MG63 (cell line): ENCODE measurements at places on chromosomes 2 and 18. TPM values are rescaled to one million over a fixed set of nuclear protein-coding genes. Genes with fewer than 3 reads are reported as not detected.

DNA sequence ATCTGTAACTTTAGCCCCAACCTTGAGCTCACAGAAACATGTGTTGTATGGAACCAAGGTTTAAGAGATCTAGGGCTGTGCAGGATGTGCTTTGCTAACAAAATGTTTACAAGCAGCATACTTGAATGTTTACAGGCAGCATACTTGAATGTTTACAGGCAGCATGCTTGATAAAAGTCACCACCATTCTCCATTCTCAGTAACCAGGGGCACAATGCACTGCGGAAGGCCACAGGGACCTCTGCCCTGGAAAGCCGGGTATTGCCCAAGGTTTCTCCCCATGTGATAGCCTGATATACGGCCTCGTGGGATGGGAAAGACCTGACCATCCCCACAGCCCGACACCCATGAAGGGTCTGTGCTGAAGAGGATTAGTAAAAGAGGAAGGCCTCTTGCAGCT lies 52.4 kb downstream of the LONRF2 start:
- no peak for DNase-seq

DNA sequence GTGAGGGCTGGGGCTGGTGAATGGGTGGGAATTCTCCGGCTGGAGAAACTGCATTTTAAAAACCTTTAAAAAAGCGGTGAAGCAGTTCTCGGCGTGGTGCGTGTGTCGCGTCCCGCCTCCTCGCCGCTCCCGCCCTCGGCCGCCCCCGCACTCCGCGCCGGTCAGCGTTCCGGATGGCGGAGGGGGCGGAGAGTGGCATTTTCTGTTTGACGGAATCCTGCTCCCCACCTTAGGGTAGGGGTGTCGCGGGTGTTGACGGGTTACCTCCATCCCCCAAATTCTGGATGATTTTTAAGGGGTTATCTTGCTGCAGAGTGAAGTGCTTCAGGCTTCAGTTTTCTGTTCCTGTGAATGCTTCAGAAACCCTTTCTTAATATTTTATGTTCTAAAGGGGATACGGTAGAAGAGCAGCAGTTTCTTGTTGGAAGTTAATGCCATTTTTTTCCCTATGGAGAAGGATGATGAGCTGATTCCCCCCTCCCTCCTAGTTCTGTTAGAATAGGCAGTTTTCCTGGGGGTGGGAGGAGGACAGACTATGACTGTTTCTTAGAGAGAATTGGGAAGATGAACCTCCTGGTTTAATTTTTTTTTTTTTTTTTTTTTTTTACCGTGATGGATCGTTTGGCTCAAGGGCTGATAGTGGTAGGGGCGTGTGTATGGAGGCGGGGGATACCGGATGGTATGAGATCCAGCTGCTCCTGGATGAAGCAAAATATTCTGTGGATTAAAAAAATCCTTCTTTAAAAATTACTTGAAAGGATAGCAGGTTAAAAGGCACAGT lies 756 bp downstream of the ABI2 start:
- peak; percentile 77 for DNase-seq

The CDH2 gene
- total RNA-seq: 19.8 and 34.1 TPM in 2 replicates

- DNase-seq: no peak
Observed at GRCh38 chr2:3404349-3404894, 24.9 kb downstream of the TRAPPC12 start.

GRCh38 chr2:172556284-172557033 lies 569 bp downstream of the PDK1 start:
- DNase-seq: peak; percentile 75

- DNase-seq: no peak
Observed at GRCh38 chr18:51279367-51279984, 82.0 kb upstream of the MEX3C start.

GRCh38 chr2:160430001-160430344 lies 63.6 kb downstream of the RBMS1 start:
- DNase-seq: no peak

The HOXD13 gene
- 3.4 and 5.4 TPM in 2 replicates for total RNA-seq
